ENCODE measurements at places on chromosomes 11 and 22.
A peak's percentile ranks its signal among the peaks of the same experiment; 100 is the strongest.

DNA sequence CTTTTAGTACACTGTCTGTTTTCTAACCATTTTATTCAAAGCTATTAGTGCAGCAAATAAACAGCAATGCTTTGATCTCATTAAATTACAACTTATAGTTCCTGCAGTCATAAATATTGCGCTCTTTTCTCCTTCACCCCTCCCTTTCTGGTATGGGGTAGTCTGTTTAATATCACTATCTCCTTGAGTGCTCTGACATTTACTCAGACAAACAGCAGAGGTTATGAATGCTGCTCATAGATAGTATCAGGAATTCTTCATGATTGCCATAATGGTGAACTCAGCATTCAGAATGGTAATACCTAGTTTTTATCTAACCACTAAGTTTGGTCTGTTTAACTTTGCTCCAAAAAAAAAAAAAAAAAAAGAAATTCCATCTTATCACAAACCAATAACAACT, 87.4 kb downstream of the EIF3M start:
- no peak for DNase-seq

GRCh38 chr11:22340701-22341587, 2.8 kb downstream of the SLC17A6 start:
- peak; percentile 66 for DNase-seq

- no peak for DNase-seq
These were observed 363.6 kb upstream of the LARGE1 start for GRCh38 chr22:34283844-34284243.

GRCh38 chr11:5713695-5714094, 22.6 kb upstream of the OR56B1 start:
- DNase-seq: no peak

DNA sequence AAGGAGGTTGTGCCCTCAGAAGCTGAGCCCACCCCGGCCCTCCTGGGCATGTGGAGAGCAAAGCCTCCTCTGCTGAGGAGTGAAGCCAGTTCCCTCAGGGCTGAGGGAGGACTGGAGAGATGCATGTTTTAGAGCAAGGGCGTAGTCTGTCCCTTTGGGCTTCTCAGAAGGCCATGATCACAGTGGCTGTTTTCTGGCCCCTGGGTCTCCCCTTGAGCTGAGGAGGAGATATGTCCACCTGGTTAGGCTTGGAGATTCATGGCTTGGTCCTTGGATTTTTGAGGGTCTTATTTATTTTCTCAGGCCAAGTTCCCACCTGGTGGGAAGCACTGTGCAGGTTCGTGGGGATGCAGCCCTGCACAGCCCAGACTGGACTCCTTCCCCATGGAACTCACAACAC, 46.5 kb upstream of the THY1 start:
- no peak for DNase-seq

GRCh38 chr11:9222654-9223053, 42.5 kb downstream of the DENND5A start:
- DNase-seq: no peak

- no peak for DNase-seq
These were observed 40.8 kb downstream of the PLEKHA7 start for GRCh38 chr11:16973338-16973964.

DNA sequence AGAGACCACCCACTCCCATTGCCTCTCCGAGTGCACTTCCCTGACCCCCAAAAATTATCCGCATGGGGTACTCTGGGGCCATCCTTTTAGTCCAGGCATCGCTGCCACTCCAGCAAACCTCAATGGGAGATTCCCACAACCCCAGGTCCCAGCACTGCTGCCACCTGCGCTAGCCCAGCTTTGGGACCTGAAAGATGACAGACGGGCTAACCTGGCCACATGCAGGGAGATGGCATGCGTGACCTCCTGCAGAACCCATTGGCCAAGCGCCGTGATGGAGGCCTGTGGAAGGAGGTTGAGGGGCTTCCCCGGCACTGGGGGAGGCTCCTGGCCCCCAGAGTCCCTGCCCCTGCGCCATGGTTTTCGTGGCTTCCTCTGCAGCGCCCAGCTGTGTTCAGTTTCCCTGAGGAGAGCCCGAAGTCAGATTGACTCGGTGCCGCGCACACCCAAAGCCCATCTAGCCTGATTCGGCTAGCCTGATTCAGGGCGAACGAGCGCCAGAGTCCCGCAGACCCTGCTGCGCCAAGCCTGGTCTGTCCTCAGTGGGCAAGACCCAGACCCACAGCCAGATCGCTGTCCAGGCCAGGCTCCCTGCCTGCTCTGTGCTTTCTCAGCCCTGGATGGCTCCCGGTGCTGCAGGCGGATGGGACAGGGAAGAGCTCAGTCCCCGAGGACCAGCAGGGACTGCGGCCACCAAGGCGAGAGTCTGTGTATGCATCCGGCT, 751 bp upstream of the WNT7B start:
- peak; percentile 58 for DNase-seq

- no peak for DNase-seq
These were observed 3.8 kb downstream of the PCSK7 start for GRCh38 chr11:117228091-117228490.

DNA sequence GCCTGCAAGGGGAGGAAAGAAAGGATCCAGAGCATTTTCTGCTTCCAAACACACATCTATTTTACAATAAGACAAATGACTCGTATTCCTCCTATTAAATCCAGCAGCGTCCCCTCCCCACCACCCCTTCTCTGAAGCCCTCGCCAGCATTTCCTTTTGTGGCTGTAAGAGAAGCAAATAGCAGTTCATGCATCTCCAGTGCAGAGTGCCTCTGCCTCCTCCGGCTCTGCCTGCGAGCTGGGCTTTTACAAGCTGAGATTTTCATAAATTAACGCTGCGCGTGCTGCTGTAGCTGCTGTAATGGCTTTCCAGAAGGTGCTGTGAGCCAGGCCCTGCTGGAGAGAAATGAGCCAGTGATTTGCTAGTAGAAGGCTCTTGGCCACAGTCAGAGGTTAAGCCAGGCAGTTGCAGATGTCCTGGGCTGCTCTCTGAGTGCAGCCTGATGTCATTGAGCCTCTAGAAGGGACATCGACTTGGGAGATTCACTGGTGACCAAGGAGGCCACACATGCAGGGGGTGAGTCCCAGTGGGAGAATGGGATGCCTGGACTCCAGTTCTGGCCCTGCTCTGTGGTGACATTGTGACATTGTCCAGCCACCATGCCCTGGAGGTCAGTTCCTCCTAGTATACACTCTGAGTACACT, 134.5 kb upstream of the NAV2 start:
- no peak for DNase-seq

- no peak for DNase-seq
These were observed 1258.8 kb downstream of the BRD1 start for GRCh38 chr22:48568736-48569330.

GRCh38 chr11:124199702-124200101, 16.6 kb downstream of the OR10D3 start:
- DNase-seq: no peak

DNA sequence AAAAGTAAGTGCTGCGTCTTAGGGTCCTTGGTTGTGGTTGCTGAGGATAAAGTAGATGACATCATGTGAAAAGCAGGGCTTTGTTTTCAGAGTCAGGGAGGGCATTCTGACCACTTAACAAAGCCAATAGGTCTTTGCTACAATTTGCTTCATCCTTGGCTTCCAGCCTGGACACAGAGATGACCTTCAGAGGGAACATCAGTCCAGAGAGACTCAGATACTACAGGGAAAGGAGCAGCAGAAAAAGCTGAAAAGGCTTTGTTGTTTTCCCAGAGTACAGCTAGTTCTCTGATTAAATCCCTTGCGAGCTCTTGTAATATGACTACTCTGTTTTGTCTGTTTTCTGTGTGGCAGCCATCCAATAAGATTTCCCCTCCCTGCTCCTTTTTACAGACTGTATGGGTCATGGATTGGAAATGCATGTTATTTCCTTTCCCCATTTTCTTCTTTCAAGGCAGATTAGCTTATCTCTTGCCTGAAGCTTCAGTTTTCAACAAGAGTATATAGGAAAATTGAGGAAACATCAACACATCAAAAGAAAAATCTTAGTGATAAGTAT, 31.9 kb downstream of the ATG13 start:
- DNase-seq: no peak

DNA sequence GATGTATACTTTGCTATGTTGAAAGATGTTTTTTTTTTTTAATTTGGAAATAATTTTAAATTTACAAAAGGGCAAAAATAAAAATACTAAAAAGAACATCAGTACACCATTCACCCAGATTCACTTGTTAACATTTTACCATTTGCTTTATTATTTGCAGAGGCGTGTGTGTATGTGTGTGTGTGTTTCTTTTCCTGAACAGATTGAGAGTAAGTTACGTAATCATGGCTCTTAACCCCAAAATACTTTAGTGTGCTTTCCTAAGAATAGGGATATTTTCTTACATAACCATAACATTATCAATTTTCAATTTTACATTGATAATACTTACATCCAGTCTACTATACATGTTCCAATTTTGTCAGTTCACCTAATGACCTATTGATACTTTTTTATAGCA, 91.5 kb upstream of the HORMAD2 start:
- DNase-seq: no peak

- no peak for DNase-seq
These were observed 154.1 kb downstream of the CTTN start for GRCh38 chr11:70552167-70553150.

DNA sequence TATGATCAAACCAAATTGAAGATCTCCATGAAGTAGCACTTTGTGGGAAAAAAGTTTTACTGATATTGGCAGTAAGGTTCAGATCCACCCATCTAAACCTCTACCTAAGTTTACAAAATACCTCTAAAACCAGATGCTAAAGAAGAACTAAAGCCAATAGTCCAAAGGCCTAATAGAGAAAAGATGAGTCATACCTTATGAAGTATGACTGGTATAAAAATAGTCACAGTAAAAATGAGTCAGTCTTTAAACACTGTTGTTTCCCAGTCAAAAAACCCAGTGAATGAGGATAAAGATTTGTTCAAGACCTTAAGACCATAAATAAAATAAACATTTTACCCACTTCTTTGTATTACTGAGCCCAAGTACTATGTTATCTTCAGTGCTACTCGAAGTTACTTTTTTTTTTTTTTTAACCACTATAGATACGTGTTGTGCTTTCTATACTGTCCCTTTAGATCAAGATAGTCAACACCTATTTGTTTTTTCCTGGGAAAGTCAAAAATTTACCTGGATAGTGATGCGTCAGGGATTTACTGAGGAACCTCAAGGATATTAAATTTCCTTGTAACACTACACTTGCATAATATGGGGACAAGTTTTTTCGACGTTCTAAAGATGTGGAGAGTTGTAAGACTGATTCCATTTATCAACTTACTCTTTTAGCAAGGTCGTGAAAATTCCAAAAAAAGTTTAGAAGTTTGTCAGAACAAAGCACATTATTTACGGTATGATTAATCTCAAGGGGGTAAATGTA, 87.3 kb downstream of the CCDC73 start:
- no peak for DNase-seq

- no peak for DNase-seq
These were observed 90.6 kb downstream of the TSPAN18 start for GRCh38 chr11:44817207-44817949.

- DNase-seq: no peak
These were observed 62.6 kb downstream of the PPME1 start for GRCh38 chr11:74233683-74234082.

DNA sequence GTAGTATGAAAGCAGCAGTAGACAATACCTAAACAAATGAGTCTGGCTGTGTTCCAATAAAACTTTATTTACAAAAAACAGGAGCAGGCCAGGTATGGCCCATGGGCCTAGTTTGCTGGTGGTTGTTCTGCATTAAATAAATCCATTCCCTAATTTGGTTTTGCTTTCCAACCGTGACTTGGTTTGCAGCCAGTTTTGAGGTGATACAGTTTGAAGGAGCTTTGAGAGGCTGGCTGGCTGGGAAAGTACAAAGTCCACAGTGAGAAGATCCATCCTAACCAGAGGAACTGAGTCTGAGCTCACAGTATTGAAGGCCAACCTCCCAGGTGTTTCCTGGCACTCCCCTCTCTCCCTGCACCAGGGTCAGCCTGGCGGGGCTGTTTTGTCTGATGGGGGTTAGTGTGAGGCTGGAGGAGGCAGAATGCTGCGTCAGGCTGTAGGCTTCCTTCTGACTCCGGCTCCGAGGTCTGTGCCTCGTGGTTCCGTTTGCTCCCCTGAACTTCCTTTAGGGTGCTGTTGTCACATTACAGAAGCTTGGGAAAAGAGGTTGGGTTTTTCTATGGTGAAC, 129.5 kb downstream of the MICAL2 start:
- DNase-seq: no peak

DNA sequence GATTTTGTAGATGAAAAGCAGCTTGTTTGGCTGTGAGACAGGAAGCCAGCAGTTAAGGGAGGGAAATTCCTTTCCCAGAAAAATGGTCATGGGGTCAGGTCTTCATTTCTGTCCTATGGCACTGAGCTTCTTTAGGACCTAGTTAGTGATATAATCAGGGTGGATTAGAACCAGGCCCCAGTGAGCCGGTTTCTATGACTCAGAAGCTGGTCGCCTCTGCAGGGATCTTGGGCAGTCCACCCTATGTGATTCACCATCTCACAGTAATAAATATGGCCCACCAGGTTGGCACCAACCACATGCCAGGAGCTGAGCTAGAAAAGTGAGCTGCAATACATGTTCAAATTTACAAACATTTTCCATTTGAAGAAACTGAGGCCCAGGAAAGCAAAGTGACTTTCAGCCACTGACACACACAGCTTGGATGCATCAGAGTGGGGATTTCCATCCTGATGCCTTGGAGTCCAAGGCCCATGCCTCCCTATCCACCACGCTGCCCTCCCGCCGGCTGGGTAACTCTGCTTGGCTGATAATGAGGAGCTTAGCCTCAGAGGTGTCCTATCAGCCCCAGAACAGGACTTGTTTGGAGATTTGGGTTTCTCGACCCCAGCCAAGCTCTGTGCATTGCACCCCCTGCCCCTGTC, 42.0 kb downstream of the CD82 start:
- DNase-seq: no peak

- DNase-seq: no peak
These were observed 89.1 kb upstream of the RTL6 start for GRCh38 chr22:44586999-44587736.

GRCh38 chr11:118641397-118642019, 34.1 kb downstream of the PHLDB1 start:
- no peak for DNase-seq

DNA sequence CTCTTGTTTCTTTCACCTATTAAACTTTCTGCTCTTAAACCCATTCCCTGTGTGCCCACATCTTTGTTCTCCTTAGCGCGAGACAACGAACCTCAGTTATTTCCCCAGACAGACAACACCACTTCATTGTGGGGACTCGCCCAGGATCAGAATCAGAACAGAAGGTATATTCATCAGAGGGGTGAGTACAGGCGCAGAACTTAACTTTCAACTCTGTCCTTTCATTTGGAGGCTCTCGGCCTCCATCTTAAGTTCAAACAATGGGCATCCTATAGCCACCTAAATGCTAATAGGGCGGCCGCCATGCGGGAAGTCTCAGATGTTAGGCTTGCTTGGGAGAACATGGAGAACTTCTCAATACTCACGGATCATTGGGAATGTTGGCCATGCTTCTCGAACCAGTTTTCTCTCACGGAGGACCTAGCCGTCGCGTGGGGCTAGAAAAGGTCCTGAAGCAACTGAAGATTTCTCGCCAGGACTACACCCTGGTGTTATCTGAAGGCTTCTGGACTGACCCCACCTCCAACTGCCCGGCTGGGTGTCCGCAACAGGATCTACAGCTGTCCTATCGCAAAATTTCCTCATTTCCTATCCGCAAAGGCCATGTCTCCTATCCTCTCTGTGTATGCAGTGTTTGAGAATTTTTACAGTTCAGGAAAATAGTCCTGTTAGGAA, 13.4 kb upstream of the HYLS1 start:
- DNase-seq: no peak

- DNase-seq: no peak
These were observed 898 bp upstream of the ROBO3 start for GRCh38 chr11:124864176-124864891.

Data from GM23338 (cell line).